ENCODE measurements at places on chromosomes 7 and 10.

DNA sequence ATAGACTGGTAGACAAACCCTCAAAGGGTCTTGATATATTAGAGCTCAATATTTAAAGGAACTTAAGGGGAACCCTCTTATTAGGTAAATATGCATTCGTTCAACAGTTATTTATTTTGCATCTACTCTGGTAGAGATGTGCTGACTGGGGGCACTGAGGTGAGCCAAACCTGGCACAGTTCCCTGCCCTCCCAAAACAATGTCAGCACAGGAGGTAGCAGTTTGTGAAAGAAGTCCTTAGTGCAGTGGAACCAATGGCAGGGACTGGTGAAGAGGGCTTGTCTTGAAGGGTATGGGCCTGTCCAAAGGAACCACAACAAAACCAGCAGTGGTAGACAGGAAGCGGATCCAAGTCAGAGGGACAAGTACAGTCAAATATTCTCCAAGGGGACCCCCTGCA is 32.6 kb upstream of the GPAM start:
- no peak for DNase-seq

DNA sequence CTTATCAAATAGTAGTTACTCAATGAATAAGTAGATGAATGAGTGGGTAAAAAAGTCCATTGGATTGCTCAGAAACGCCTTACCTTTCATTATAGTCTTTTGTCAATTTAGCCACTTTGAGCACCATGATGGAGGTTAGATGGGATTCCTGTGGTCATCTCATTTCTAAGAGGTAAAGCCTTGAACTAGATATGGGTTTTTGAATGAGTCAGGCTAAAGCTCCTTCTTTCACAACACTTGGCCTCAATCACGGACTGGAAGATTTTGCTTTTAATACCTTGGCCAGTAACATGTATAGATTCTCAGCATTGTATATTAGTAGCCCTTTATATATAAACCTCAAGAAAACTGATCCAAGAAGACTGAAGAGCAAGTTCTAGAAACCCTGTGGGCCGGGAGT is 99.7 kb upstream of the CCDC6 start:
- no peak for DNase-seq

GRCh38 chr10:79980711-79981110 is 31.8 kb upstream of the SFTPD start:
- DNase-seq = no peak

DNA sequence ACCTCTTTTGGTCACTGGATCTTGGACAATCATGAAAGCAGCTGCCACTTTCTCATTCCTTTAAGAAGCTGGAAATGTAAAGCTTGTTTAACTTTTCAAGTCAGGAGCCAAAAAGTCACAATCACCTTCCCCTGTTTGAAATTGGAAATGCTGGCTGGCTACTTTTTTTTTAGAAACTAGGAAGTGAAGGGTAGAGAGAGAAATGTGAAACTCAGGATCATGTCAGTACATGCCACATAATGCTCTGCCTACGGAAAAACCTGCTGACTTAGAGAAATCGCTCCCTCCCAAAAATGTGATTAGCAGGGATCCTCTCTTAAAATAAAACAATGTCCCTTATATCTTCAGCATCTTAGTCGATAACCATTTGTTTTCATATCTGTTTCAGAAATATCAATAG is 188.4 kb upstream of the C7orf33 start:
- DNase-seq = no peak

DNA sequence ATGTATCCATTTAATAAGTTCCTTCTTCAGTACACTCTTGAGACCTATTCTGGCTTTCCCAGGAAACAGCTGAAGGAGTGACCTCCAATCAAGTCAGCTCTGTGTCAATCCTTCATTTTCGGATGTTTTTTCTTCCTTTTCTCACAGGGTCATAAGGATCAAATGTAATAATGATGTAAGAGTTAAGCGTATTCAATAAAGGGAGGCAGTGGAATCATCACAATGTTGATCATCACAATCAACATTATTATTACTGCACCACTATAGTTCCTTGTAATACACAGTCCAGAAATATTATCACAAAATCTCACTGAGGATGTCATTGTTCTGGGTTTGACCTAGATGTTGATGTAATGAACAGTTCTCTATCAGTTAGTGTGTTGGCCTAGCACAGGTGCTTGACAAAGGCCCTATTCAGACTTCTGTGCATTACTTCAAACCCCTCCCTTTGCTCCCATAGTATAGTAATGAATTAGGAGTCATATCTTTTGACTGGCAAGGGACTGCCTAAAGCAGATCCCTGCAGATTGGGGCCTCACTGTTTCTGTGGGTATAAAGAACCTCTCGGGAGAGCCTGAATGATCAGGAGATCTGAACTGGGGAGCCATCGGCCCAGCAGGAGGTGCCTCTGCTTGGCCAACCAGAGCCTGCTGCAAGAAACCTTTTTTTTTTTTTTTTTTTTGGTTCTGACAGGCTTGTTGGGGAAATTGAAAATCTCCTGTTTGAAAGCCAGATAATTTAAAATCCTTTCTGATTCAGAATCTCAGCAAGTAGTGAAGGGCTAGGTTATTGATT is 100.6 kb downstream of the KAT6B start:
- no peak for DNase-seq

- DNase-seq = no peak
These were observed 2.5 kb upstream of the MEST start for GRCh38 chr7:130489140-130489983.

GRCh38 chr7:130486114-130486953 is 5.6 kb upstream of the MEST start:
- DNase-seq = peak; percentile 47

- no peak for DNase-seq
These were observed 756 bp upstream of the SEC24C start for GRCh38 chr10:73743327-73743904.

- no peak for DNase-seq
These were observed 104.4 kb downstream of the PRLHR start for GRCh38 chr10:118491055-118491454.

GRCh38 chr7:32273297-32273696 is 203.1 kb upstream of the PDE1C start:
- no peak for DNase-seq

- peak; percentile 4 for DNase-seq
These were observed 677 bp downstream of the SKAP2 start for GRCh38 chr7:26863518-26864308.

DNA sequence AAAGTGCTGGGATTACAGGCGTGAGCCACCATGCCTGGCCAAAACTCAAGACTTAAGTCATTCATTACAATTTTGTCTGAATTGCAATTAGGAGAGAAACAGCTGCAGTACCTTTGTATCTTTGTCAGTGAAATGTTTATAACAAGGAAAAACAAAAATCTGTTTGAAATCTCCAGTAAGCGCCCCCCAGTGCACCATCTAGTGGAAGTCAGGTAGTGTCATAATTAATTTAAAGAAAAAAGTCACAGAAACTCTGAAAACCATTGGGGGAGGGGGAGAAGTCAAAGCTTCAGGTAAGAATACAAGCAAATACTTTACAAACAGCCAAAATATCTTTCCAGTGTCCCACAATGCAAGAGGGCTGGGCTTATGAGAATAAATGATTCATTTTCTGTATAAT is 2.8 kb downstream of the MPP7 start:
- no peak for DNase-seq

GRCh38 chr7:121057878-121058277 is 69.4 kb downstream of the CPED1 start:
- no peak for DNase-seq

- no peak for DNase-seq
These were observed 149.3 kb upstream of the IMMP2L start for GRCh38 chr7:111711426-111712065.

DNA sequence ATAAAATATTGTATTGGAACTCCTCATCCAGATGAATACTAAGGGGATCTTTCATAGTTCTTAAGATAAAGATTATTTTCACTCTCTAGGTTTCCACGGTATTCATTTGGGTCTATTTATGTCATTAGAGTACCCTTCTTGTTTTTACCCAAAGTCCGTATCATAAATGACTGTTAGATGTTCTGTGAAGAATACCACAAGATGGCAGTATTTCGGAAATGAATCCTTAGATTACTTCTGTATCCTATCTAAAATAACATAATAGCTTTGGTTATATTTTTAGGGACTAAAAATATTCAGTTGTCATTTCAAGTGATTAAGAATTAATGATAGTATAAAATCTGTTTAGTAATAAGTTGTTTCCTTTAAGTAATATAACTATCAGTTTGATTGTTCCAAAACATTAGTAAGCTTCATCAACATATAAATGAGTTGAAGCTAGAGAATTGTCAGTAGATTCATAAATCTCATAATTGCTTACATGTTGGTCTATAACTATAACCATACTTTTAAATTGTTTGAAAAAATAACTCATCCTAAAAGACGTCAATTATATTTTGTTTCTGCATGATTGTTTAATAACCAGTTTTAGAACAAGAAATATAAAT is 337.5 kb upstream of the KCND2 start:
- DNase-seq = no peak

- no peak for DNase-seq
These were observed 12.6 kb upstream of the WAC start for GRCh38 chr10:28520346-28520745.

DNA sequence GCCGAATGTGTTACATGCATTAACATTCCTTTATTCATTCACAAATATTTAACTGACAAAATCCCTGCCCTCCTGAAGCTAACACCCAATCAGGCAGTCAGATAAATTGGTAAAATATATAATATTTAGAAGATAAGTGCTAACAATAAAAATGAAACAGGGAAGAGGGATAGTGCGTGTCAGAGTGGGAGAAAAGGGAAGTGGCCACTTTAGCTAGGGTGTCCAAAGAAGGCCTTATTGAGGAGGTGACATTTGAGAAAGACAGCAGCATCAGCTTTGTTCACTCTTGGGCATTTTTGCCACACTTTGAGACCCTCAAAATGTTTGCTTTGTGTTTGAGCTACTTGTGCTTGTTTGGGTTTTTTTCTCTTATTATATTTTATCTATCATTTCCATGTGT is 317.8 kb downstream of the SNX13 start:
- DNase-seq = no peak

DNA sequence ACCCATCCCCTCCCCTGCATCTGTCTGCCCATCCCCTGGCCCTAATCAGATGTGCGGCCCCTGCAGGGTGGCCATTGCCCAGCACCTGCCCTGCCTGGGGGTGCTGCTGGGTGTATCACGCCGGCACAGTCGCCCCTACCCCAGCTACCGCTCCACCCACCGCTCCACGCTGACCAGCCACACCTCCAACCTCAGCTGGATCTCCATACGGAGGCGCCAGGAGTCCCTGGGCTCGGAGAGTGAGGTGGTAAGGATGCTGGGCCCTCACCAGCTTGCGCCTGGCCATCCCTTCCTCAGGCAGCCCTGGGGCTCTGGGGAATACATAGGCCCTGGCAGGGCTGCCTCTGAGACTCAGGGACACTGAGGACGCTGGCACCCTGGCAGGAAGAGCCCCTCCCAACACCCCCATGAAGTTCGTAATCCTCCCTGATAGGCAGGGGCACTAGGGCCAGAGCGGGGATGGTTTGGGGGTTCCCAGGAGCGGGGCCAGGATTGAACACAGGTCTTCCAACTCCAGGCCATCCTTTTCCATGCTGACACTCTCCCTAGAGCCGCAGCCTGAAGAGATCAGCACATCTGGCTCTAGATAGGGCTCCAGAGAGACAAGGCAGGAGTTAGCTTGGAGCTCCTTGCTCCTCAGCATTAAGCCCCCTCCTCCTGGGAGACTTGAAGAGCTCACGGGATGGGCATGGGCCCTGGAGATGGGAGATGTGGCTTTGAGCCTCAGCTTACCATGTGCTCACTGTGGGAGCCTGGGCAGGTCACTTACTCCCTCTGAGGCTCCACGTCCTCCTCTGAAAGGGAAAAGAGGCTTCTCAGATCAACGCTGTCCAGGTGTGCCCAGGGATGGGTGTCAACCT is 5.9 kb upstream of the LDB3 start:
- DNase-seq = no peak

GRCh38 chr10:77507291-77507880 is 130.2 kb downstream of the KCNMA1 start:
- no peak for DNase-seq

DNA sequence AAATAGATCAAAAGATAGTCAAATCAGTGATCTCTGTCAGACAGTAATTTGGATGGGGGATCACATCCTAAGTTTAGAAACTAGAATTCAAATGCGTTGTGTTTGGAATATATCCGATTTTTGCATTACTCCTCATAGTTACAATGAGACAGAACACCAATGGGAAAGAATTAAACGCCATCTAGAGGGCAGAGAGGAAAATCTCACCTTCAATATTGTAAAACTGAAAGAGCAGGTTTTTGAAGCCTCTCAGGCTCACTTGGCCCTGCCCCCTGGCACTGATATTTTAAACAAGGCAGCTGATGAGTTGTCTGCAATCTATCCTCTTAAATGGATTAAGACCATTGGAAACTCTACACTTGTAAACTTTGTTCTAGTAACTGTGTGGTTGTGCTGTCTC is 17.7 kb downstream of the FRG2B start:
- DNase-seq = no peak

- no peak for DNase-seq
These were observed 90.1 kb downstream of the UBE2H start for GRCh38 chr7:129862682-129863081.

DNA sequence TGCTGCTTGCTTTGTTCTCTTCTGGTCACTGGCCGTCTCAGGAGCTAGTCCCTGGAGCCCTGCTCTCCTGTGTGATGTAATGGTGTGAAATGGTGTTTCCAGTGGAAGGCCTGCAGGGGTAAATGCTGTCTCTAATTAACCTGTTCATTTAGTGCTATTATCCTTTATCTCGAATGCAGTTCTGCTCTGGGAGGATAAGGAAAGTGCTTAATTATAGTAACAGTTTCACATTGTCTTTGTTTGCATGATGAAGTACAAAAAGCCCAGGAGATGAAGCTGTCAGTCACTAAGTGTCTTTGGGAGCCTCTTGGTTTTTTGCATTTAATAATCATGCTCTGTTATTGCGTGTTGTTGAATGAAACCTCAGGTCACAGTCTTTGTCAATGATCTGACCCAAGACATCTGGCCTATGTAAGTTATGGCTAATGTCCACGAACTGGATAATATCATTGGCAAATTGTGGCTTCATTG is 755.3 kb upstream of the GALNT17 start:
- DNase-seq = no peak

- no peak for DNase-seq
These were observed 171.2 kb downstream of the LCOR start for GRCh38 chr10:97003151-97003803.

DNA sequence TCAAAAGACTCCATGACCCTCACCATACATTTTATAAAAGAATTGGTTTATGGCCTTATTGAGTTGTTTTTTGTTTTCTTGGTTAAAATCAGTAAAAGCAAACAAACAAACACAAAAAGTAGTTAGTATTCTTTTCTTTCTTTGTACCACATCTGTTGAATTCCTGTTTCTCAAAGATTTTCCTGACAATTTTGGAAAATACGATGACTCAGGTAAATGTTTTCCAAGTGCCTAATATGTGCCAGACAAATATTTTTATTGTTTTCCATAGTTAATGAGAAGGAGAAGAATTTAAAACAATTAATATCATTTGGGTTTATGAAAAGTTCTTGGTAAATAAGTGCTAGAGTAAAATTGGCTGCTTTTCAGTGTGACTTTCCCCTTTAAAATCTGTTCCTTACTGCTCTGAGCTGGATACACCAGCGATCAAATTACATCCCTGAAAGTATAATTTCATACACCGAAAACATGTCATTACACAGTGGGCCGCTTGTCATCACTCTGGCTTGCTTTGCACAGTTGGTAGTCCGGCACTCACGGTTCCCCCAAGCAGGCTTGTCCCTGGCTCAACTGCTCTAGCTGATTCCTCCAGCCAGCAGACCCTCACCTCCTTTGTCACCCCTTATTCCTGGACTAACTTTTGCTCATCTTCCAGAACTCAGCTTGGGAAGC is 80.5 kb downstream of the TBXAS1 start:
- DNase-seq = no peak

All from stimulated activated CD4-positive, alpha-beta T cell treated with anti-CD3 and anti-CD28 coated beads, Interleukin-1b, Interleukin-23, amount 100 ng/mL, for 4 hours (primary cell).